NCI-H748 treated with DMSO at 0.1 percent for 48 hours (cell line): ENCODE measurements at places on chromosomes 7 and 10.

DNA sequence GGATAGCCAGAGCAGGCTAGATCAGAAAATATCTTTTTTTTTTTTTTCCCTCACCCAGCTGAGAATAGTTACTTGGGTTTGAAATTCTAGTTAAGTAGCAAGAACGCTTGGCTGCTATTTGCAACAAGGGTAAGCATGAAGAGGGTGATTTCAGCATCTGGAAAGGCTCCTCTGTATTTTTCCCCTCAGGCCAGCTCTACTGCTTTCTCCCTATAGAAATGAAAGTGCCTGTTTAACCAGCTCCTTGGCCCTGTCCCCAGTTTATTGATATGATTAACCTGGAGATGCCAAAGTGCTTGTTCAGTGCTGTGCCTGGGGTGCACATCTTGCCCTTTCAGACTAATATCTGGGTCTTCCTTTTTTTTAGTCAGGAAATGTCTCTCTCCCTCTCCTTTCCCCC lies 37.1 kb downstream of the AP3M1 start:
- no peak for DNase-seq

DNA sequence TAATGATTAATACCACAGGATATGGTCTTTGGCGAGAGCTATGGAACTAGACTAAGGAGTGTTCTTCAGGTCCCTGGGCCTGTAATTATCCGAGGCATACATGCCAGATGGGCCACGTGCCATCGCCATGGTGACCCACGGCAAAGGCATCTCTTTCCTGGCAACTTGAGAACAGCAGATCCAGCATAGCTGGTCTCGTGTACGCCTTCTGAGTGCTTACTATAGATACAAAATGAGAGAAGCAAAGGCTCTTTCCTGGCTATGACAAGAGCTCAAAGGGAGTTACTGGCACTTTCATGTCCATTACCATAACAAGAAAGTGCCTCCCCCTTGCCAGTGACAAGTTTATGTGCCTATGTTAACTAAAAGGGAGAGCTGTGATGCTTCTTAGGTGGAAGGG lies 26.0 kb upstream of the GLI3 start:
- DNase-seq = no peak

DNA sequence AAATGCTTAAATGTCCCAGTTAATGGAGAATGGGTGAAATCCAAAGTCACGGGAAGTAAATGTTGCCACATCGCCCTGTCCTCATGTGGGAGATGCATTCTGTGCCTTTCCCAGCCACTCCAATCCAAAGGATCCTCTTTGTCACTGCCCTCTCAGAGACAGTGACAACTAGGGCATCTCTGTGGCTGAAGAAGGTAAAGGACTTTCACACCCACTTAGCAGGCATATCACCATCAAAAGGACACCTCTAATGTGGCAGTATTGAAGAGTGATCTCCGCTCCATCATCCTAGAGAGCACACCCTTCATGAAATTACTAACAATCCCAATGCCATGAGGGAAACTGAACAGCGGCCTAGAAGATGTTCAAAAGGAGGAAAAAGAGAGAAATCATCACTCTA lies 13.6 kb downstream of the ATXN7L1 start:
- DNase-seq = no peak

- no peak for DNase-seq
Measured at GRCh38 chr7:87223666-87224065, 4.1 kb upstream of the TMEM243 start.

- no peak for DNase-seq
Measured at GRCh38 chr10:47059606-47060311, 148.5 kb downstream of the PTPN20 start.

DNA sequence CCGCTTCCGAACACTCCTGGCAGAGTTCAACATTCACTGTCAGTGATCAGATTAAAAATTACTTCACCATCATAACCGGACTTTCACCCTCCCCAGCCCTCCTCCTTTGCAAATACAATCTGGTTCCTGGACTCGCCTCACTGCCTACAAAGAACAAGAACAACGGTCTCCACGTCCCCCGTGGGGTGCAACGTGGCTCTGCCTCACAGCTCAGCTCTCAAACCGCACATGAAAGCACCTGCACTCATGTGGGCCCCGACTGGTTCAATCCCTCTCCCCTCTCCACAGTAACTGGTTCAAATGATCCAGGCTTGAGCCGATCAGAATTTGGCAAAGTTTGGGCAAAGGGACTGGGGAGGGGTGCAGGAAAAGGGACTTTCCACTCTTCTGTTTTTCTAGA lies 21.0 kb downstream of the ASB13 start:
- no peak for DNase-seq

DNA sequence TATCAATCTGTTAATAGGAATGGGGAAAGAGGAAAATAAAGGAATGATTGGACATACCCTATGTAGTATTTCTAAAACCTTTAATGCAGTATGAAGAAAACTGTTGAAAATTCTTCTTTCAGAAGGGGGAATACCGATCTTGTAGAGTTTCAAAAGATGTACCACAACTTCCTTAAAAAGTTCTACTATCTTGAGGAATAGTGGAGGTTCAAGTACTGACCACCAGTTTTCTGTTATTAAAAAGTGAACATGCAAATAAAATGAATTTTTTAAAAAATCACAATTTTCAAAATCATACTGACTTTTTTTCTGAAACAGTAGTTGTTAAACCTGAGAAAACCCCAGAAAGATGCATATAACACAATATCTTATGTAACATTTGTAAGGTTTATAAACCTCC lies 86.5 kb downstream of the HERC4 start:
- no peak for DNase-seq

DNA sequence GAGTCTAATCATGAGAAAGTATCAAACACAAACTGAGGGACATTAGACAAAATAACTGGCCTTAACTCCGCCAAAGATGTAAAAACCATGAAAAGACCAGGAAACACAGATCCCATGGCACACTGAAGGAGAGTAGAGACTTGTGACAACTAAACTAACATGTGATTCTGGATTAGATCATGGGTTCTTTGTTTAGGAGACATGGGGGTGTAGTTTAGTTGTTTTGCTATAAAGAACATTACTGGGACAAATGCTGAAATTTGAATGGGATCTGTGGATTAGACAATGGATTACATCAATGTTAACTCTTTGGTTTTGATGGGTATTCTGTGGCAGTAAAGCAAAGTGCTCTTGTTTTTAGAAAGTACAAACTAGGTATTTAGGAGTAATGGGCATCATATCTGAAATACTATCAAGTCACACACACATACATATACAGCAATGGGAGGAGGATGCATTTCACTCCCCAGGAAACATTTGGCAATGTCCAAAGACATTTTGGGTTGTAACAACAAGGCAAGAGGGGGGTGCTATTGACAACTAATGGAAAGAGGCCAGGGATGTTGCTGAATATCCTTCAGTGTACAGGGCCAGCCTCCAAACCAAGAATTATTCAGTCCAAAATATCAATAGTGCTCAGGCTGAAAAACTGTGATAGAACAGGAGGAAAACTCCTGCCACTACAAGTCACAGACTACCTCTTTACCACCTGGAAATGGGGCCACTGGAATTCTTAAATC lies 32.4 kb downstream of the WAPL start:
- no peak for DNase-seq

GRCh38 chr10:91150631-91151030 lies 69.8 kb upstream of the PCGF5 start:
- no peak for DNase-seq

- DNase-seq = no peak
Measured at GRCh38 chr10:3828404-3829155, 43.6 kb upstream of the KLF6 start.

DNA sequence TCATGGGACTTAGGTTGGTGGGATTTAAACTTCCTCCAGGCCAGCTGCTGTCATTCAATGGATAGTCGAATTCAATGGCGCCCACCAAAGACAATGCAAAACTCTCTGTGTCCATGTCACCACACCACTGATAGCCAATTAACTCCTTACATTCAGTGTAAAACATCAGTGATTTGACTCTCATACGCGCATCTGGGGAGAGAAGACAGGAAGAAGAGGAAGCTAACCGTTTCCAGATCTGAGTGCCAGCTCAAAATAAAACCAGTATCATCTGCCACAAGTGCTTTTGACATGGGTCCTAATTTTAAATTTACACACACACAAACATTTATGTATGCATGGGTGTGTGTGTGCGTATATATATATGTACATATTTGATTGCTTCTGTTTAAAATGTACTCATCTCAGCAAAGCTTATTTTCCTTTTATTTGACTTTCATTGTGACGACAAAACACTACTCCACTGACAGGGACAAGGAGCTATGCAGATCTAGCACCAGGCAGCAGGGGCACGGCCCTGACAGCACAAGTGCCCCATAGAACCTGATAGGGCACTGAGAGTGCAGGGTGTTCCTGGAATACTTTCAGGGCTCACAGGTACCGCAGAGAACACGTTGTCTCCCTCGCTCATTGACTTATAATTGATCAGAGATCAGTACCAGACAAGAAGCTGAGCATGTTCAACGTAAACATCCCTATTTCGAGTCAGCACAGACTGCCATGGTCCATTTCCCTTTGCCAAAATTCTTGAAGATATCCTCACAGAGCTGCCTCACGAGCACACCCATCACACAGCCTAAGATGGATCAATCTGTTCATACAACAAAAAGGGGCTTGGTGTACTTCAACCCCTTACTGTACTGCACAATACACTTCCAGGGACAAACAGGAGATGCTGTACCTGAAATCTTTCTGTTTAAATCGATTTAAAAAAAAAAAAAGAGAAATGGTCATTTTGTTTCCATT lies 176.1 kb downstream of the COBL start:
- no peak for DNase-seq

DNA sequence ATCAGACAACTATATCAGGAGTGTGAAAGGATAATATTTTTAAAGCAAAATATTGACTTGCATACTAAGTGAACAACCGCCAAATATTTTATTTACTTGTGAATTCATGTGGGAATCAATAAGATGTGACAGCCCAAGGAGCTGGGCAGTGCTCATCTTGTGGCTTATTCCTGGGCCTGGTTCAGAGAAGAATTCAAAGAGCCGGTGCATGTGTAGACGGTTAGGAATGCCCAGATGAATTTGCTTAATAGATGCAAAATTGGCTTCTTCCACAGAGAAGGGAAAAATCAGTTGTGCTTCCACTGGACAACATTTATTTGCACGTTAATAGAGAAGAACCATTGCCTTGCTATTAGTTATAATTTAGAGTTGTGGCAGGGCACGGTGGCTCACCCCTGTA lies 4.4 kb downstream of the MYL7 start:
- DNase-seq = no peak

DNA sequence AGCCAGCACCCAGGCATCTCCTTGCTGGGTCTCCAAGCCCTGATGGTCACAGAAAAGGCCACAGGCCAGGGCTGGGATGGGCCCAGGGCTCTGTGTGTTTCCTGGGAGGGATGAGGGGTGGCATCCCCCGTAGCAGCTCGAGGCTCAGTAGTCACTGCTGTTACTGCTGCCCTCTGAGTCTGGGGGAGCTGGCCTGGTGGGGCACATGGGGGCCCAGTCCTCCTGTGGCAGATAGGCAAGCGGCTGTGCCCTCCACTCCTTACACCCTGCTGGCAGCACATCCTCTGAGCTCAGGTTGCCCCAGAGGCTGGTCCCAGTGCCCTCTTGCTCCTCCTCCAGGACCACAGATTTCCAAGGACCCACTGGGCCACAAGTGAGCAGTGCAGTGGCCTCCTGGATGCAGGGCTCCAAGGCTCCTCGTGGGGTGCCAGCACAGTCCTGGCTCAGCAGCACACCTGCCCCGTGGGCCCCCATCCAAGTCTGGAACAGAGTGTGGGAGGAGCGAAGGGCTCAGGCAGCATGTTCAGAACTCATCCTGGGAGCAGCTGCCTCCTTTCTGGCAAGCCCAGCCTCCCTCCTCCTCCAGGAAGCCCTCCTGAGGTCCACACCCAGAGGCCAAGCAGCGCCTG lies 31.5 kb upstream of the TUBB8 start:
- no peak for DNase-seq

DNA sequence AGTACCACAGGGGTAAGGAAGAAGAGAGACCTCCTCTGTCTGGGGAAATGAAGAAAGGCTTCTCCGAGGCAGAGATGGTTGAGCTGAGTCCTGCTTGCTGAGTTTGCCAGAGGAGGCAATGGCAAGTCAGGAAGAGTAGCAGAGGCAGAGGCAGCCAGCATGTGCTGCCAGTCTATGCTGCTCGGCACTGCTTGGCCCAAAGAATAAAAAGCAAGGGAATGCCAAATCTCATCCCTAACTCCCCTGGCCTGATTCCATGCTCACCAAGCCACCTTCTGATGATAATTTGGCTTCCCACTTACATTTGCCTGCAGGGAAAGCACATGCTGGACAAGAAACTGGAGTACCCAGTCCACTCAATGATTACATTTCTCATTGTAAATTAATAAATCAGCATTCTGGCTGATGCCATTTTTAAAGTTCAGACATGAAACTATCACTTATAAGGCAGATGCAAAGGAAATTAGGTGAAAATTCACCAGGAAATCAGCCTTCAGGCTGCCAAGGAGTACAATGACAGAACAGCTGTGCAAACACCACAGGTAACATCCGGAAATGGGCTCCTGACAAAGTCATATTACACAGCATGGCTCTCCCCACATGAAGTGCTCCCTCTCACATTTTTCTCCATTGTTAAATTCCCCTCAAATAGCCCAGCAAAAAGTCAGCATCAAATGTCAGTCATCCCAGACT lies 245.9 kb downstream of the MTERF1 start:
- DNase-seq = peak; percentile 97

GRCh38 chr7:90626013-90626412 lies 29.9 kb downstream of the CDK14 start:
- DNase-seq = no peak

GRCh38 chr10:32379950-32380551 lies 33.1 kb upstream of the EPC1 start:
- DNase-seq = no peak

- no peak for DNase-seq
Measured at GRCh38 chr7:47652591-47652990, 70.7 kb upstream of the TNS3 start.

DNA sequence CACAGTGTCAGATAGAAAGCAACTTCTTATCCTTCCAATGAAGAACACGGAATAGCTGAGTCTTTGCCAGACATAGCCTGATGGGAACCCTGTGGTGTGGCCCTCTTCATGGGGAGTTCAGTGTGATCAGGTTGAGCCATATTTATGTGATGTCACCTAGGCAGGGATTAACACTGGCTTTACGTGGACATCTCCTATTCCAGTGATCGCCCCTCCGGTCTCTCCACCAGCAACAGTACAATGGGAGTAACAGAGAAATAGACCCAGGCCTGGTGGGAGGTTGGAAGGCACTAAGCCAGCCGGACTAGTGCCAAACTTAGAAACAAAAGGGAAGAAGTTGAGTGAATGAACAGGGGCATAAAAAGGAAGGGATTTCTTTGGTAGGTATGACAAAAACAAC lies 358.1 kb downstream of the PRPF18 start:
- no peak for DNase-seq

DNA sequence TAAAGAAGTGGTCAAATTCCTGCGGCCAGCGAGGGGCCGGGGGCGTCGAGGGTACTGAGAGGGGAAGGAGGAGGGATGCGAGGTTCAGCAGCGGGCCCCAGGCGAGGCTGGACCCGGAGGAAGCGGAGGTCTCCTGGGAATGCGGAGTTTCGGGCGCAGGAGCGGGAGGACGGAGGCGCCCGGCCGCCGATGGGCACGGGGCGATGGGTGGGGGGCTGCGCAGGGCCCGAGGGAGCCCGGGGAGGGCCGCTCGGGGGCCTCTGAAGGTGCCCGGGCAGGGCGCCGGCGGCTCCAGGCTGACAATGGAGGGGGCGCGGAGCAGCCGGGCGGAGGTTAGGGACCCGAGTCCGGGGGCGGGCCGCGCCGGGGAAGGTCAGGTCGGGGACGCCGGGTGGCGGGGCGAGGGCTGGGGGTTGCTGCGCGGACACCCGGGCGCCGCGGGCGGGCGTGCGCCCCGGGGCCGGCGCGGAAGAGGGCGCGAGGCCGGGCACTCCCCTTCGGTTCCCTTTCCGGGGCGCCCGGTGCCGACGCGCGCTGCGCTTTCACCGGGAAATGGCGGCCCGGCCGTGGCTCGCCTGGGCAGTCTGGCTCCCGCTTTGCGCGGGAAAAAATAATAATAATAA lies 683 bp downstream of the MACROH2A2 start:
- DNase-seq = no peak
